ENCODE measurements at places on chromosomes 1 and 21.

GRCh38 chr1:160581961-160582360, 2.7 kb upstream of the CD84 start:
- DNase-seq, result no peak

DNA sequence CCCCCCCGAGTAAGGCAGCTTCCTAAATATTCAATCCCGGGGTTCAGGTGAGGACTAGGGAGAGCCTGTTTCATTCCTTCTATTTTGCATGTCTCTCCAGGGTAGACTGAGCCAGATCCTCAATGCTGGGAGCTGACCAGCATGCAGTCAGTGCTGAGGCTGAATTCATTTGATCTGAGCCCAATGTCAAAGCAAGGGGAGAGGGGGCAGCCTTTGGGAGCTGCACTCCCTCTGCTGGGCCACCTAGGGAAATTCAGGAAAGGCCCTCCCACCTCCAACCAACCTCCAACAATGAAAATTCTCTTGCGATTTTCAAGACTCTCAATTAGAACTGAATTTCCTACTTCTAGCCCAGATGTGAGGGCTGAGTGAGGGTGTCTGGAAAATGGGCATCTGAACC, 371.2 kb downstream of the NPHP4 start:
- no peak for DNase-seq

- no peak for DNase-seq
These were observed 59.0 kb upstream of the CD1D start for GRCh38 chr1:158121604-158122254.

- no peak for DNase-seq
These were observed 5.8 kb downstream of the PLCH2 start for GRCh38 chr1:2481885-2482284.

- no peak for DNase-seq
These were observed 5.9 kb downstream of the MX1 start for GRCh38 chr21:41431788-41432548.

DNA sequence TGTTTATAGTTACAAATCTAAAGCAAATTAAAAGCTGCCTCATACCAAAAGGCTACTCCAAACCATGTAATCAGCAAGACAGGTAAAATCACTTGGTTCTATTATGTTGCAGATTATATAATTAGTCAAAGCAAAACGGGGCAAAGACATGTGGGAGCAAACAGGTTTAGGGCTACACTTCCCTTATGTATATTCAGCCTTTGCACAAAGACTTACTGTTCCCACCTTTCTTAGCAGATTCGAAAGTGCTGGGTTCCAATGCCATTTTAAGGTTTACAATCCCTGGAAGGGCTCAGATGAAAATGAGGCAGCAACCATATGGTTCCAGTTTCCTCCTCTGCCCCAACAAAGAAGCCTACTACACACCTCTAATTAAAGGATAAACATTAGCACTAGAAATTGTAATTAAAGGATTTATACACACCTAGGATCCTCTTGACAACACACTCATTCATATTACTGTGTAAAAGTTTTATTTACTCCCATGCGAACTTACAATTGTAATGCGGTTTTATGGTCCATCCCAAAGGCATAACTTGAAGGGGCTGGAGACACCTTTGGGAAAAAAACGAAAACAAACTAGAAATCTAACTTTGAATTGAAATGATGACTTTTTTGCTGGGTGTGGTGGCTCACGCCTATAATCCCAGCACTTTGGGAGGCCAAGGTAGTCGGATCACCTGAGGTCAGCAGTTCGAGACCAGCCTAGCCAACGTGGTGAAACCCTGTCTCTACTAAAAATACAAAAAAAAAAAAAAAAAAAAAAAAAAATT, 117.3 kb upstream of the PKN2 start:
- no peak for DNase-seq

DNA sequence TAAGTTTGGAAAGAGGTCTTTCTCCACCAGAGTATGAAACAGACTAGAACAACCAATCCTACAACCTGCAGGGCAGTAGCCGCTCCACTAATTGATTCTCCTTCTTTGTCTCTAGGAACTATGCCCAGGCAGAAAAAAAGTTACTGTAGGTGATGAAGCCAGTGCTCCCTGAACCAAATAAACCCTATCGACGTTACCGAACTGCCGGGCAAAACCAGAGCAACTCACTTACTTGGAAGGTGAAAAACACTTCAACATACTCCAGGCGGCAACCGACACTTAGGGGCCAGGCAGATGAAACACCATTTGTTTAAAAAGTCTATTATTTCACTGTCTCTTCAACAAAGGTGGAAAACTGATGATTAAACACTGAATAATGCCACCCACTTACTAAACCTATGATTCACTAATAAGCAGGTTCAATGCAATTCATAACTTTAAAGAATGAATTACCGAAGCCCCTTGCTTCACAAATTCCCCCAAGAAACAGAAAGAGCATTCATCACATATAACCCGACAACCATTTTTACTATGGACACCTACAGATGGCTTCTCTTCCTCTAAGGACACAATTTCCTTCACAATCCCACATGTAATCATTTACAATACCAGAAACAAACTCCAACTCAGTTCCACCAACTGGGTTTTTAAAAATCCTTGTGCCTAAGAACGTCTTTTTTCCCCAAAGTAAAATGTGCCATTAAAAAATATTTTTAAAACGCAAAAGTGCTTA, 1.6 kb downstream of the NRIP1 start:
- no peak for DNase-seq

GRCh38 chr21:46078978-46079351, 18.9 kb upstream of the COL6A2 start:
- peak; percentile 3 for DNase-seq

DNA sequence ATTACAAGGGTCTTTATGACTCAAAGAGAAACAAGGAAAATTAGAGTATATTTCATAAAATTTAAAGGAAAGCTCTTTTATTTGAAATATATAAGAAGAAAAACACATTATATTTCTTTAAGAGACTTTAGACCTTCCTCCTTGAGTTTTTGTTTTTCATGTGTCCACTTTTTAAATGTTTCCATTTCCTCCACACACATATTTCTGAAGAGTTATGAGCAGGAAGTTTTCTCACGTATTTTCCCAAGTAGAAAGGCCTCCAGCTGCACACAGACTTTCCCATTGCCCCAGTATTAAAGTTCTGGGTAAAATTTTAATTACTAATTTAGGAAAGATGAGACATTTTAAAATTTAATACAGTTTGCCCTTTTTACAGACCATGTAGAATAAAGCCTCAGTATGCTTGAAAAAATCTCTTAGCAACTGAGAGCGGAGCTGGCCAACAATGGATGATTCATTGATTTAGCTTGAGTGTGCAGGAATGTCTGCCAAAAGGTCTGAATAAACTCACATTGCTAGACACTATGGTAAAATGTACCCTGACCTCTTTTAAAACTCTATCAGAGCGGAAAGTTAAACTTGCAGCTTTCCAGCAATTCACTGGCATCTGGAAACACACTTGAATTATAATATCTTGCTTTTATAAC, 57.9 kb downstream of the DDAH1 start:
- no peak for DNase-seq

- DNase-seq, result no peak
These were observed 552 bp downstream of the GPATCH4 start for GRCh38 chr1:156600733-156601121.

DNA sequence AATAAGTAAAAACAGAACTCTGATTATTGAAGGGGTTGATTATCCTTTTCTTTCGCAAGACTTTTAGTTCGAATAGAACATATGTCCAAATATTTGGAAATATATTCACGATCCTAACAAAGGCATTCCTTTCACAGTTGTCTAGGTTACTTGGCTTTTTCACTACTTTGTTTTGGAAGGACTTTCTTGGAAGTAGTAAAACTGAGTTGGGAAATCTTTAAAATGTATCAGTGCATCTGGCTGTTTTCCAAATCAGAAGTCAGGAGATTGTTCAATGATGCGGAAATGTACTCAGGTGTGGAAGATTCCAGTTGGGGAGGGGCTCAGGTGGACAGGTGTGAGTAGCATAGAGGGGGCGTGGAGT, 67.1 kb downstream of the SH3BGR start:
- DNase-seq, result no peak

DNA sequence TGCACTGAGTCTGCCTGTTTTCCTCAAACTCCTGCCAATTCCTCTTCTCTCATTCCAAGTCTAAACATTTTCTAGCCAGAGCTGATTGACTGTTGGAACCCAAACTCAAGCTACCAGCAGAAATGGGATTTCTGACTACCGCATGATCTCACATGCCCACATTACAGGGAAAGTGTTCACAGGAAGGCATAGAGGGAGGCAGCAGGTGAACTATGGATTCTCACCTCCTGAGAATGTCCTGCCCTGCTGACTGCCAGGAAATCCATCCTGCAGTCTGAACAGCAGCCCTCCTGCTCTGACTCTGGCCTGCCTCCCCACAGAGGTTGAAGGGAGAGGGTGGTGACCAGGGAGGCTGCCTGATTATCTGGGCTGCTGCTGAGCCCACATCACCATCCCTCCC, 22.5 kb downstream of the IQGAP3 start:
- no peak for DNase-seq

DNA sequence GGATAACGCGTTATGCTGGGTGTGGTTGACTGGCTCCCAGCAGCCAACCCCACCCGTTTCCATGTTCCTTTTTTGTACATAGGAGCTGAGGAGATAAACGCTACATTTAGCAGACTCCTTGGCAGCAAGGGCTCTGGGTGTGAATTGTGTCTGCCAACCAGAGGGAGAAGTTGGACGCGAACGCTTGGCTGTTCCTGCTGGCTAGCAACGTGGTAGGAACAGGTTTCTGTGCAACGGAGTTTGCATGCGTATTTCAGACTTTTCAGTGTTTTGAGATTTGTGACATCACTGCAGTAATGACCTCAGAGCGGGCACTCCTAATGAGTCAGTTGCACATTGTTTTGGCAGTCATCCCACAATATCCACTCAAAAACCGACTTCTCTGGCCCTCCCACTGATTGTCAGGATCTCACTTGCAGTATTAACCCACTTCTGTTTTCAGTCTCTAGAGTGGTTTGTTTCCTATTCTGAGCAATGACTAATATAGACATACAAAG, 98.7 kb upstream of the RGS1 start:
- no peak for DNase-seq

- DNase-seq, result no peak
These were observed 8.8 kb downstream of the FCRLB start for GRCh38 chr1:161730050-161730564.

DNA sequence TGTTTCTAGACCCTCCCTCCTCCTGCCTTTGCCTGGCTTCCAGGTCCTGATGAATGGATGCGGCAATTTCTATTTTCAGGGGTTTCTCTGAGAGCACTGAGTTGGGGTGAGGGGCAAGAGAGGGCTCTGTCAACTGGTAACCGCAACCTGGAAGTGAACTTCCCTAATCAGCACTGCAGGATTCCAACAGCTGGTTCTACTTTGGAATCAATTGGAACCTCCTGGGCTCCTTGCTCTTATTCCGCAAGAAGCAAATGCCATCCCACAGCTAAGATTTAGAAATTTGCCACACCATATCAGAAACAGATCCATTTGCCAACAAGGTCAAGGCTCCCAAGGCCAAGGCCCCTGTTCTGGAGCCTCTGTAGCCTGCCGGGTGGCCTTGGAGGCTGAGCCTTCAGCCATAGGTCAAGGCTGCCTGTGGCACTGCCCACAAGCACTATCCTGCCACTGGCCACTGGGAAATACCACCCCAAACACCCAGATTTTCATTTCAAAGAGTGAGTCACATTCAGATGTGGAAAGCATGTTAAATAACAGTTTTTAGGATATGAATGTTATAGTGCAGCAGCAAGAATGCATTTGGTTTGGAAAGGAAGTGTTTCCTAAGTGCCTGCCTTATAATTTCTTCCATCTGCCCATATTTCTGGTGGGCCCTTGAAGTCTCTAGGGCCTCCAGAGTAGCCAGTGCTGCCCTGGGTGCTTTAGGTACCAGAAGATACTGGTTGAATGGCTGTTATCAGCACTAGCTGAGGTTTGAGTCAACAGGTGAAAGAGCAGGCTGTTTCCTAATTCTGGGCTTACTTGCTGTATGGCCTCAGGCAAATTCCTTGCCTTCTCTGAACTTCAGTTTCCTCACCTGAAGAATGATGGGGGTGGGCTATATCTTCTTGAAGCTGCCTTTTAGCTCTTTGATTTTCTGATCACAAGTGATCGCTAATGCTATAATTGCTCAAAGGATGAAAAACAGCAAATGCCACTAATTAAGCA, 56.3 kb upstream of the JUN start:
- no peak for DNase-seq

- DNase-seq, result no peak
These were observed 38.9 kb downstream of the FAM163A start for GRCh38 chr1:179781962-179782361.

DNA sequence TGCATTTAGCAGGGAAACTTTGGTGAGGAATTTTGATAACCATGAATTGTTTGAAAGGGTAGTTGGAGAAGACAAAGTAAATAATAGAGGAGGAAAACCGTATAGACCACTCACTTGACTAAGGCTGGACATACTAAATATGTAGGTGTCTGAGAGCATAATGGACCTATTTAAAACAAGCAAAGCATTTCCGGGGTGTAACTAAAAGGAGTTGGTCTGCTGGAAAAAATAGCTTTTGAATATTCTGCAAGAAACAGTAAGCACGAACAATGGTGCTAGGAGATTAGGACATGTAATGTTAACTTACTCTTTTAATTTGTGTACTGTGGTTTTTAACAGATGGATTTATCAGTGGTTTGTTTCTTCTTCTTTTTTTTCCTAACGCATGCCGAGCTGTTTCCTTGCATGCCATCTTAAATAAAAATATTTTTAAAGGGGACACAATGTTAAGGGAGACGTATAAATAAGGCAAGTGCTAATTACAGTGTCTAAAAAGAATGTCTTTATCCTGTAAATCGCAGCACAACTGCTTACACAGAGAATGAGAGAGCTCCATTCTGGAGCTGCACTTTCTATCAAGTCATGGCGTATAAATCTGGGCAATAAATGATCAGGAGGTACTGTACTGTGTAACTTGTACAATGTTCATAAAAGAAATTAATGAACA, 492.1 kb downstream of the LMO4 start:
- no peak for DNase-seq

Measured in activated CD4-positive, CD25-positive, alpha-beta regulatory T cell treated with anti-CD3 and anti-CD28 coated beads, Interleukin-2, amount 50 U/mL, for 72 hours (primary cell).